ENCODE measurements at places on chromosomes 1 and 21. TPM values are rescaled to one million over a fixed set of nuclear protein-coding genes. Genes with fewer than 3 reads are reported as not detected.

- DNase-seq: no peak
- H3K36me3 ChIP-seq: no peaks in the 10 kb centered on the region
- H3K27ac ChIP-seq: no peak overlapping the region
- no peak overlapping the region for H3K4me3 ChIP-seq
- H3K4me1 ChIP-seq: no peaks in the 10 kb centered on the region
Measured at GRCh38 chr1:245677461-245678240, 522.9 kb downstream of the KIF26B start.

DNA sequence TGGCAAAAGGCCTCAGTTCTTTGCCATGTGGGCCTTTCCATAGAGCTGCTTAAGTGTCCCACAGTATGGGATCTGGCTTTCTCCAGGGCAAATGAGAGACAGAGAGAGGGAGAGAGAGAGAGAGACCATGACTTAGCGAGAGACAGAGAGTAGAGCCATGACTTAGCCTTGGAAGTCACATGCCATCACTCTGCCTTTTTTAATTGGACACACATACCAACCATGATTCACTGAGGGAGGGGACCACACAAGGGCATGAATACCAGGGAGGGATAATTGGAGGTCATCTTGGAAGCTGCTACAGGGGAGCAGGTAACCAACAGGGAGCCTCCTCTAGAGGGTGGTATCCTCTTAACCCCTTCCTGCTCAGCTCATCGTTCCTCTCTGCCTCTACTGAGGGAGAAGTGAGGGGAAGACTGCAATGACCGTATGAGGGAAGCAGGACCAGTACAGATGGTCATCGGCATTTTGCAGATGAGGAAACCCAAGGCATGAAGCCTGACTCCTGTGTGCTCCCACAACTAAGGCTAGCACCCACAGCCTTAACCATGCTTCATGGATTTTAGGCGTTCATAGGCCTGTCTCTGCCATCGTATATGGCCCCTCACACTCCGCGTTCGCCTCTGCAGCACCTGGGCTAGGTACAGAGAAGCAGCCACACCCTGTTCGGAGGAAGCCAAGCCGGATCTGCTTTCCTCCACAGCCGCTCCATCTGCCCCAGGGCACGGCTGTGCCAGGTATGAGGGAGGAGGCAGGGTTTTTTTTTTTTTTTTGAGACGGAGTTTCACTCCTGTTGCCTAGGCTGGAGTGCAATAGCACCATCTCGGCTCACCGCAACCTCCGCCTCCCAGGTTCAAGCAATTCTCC lies 38.6 kb downstream of the MEF2D start:
- no peak for DNase-seq
- no peak overlapping the region for H3K27ac ChIP-seq
- no peaks in the 10 kb centered on the region for H3K36me3 ChIP-seq
- H3K4me1 ChIP-seq: peaks cover 18% of the 10 kb centered on the region

DNA sequence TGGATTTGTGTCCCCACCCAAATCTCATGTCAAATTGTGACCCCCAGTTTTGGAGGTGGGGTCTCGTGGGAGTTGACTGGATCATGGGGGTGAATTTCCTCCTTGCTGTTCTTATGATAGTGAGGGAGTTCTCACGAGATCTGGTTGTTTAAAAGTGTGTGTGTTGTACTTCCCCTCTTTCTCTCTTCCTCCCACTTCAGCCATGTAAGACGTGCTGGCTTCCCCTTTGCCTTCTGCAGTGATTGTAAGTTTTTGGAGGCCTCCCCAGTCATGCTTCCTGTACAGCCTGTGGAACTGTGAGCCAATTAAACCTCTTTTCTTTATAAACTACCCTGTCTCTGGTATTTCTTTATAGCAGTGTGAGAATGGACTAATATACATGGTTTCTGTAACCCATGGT lies 64.6 kb downstream of the RHOU start:
- no peak overlapping the region for H3K4me3 ChIP-seq
- no peak for DNase-seq
- no peak overlapping the region for H3K27ac ChIP-seq
- H3K4me1 ChIP-seq: no peaks in the 10 kb centered on the region
- no peaks in the 10 kb centered on the region for H3K36me3 ChIP-seq

TFF2 gene
- not detected for total RNA-seq

S100A4 gene
- 5.5 TPM for total RNA-seq
